HFF-Myc (cell line): ENCODE measurements at places on chromosomes 2 and 18.

GRCh38 chr18:12470382-12471075, 62.8 kb downstream of the PRELID3A start:
- no peak for DNase-seq

DNA sequence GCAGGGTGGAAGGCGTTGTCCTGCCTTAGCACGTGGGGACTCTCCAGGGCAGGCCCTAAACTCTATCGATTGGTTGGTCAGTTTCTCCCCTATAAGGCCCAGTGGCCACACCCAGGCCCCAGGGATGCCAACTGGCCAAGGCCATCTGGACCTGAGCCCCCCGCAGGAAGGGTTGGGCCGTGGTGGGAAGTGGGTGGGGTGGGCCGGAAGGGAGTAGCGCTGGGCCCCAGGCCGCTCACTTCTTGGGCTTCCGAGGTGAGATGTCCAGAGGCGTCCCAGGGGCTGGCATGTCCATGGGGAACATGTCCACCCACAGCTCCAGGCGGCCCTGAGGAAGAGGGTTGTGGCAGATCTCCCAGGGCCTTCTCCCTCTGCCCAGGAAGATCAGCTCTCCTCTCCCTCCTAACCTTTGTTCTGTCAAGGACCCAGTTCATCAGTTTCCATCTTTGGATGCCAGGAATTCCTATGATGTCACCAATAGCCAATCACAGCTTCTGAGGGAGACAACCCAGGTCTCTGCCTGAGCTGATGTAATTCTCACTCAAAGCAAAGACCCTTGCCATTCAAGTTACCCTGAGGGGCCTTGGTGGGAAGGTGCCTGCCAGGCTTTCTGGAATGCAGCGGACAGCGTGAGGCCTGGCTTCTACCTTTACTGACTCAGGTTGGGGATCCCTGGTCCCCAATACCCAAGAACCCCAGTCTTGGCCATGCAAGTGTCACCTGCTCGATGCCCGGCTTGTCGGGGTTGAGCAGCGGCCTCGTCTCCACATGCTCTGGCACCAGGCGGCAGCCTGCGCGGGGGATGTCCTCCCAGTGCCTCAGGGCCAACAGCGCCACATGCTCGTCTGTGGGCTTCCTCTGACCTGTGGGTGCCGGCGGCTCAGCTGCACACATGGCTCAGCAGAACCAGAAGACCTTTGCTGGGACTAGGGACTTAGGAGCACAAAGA, 14.4 kb downstream of the OTOF start:
- no peak for DNase-seq

DNA sequence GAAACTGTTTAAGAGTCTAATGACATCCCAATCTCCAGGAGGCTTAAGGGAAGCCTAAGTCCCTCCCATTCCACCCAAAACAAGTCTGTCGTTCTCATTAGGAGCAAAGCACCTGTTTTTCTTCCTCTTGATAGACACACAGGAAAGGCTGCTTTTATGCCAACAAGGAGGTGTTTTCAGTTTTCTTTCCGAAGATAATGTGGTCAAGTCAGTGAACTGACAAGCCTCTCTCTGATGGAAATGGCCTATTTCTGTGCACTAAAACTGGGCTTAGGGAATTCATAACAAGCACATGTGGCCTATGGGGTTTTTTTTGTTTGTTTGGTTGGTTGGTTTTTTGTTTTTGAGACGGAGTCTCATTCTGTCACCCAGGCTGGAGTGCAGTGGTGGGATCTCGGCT, 36.2 kb downstream of the FBLN7 start:
- no peak for DNase-seq

DNA sequence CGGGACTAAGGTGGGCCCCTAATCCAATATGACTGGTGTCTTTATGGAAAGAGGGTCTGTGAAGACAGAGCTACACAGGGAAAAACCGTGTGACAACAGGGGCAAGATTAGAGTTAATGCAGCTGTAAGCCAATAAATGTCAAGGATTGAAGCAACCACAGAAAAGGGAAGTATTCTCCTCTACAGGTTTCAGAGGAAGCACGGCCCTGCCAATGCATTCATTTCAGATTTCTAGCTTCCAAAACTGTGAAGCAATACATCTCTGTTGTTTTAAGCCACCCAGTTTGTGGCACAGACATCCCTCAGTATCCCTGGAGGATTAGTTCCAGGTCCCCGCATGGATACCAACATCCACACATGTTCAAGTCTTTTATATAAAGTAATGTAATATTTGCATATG, 48.8 kb downstream of the SPP2 start:
- no peak for DNase-seq

GRCh38 chr2:213237787-213238186, 46.5 kb upstream of the SPAG16 start:
- no peak for DNase-seq

- DNase-seq: no peak
These were observed 12.8 kb downstream of the ZNF516 start for GRCh38 chr18:76482267-76482666.

GRCh38 chr2:156190517-156190916, 142.0 kb downstream of the NR4A2 start:
- DNase-seq: no peak

DNA sequence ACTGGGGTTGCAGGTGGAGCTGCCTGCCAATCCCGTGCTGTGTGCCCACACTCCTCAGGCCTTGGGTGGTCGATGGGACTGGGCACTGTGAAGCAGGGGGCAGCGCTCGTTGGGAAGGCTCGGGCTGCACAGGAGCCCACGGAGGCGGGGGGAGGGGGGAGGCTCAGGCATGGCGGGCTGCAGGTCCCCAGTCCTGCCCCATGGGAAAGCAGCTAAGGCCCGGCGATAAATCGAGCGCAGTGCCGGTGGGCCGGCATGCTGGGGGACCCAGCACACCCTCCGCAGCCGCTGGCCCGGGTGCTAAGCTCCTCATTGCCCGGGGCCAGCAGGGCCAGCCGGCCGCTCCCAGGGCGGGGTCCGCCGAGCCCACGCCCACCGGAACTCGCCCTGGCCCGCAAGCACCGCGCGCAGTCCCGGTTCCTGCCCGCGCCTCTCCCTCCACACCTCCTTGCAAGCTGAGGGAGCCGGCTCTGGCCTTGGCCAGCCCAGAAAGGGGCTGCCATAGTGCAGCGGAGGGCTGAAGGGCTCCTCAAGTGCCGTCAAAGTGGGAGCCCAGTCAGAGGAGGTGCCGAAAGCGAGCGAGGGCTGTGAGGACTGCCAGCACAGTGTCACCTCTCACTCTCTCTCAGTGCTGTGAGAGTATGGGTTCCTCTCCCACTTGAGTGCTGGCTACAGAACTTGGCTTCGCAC, 1210.6 kb upstream of the NXPH2 start:
- DNase-seq: no peak

GRCh38 chr2:224211181-224211480, 172.0 kb upstream of the SERPINE2 start:
- DNase-seq: no peak

DNA sequence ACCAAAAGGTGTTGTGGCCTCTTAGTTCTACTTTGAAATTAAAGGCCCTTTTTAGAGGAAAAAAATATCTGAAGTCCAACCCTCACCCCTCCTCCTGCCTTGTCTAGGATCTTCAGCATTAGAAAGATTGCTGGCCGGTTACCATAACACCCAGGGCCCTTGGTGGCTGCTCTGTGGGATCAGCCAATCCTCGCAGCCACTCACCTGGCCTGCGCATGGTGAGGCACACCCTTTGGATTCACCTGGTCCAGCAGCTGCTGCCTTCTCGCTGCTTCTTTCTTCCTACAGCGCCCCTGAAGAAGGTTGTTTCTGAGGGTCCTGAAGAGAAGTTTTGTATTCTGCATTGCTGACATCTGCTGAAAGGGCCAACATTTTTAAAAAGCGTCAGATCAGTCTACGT, 25.2 kb downstream of the DYTN start:
- no peak for DNase-seq

GRCh38 chr2:51758081-51758480, 726.1 kb upstream of the NRXN1 start:
- no peak for DNase-seq

DNA sequence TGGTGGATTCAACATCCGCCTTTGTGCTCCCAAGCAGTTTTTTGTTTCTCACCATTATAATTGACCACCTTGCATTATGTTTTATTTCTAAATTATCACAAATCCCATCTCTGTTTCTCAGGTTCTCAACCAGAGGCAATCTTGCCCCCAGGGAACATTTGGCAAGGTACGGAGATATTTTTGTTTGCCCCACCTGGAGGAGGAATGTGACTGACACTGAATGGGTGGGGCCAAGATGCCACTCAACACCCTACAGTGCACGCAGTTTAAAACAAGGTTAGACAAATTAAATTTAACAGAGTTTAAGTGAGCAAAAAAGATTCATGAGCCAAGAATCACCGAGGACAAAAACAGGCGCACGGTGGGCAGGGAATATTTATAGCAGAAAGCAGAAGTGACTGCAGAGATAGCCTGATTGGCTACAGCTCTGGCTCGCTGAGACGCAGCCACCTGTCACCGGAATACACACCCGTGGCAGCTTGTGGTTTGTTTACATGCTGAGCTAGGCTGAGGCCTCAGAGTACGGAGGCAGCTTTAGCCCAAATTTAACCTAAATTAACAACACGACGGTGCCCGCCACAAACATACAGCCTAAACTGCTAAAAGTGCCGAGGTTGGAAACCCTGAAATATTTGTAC, 150.0 kb upstream of the ALKAL2 start:
- no peak for DNase-seq

DNA sequence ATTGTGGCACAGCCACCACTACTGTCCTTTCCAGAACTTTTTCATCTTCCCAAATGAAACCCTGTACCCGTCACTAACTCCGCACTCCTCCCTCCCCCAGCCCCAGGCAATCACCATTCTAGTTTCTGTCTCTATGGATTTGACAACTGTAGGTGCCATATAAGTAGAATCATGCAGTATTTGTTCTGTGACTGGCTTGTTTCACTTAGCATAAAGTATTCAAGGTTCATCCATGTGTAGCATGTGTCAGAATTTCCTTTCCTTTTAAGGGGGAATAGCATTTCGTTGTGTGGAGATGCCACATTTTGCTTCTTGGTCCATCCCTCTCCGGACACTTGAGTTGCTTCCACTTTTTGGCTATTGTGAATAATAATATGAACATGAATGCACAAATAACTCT, 842 bp upstream of the CKAP2L start:
- no peak for DNase-seq

GRCh38 chr2:119943058-119943457, 69.8 kb upstream of the EPB41L5 start:
- no peak for DNase-seq

DNA sequence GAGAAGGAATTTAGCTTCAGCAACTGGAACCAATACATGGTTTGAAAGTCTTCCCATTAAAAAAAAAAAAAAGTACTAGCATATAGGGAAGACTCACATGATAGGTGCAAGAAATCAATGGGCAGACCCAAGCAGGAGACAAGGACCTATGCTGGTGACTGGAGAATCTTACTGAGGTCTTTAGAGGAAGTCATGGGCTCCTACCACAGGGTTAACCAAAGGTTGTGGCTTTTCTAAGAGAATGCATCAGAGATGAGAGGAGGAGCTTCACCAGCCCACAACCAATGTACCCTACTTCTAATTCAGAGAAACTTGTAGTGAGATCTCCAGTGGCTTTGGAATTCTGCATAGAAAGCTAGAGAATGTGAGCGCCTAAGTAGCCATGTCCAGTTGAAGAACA, 207.4 kb downstream of the NCKAP5 start:
- no peak for DNase-seq

- no peak for DNase-seq
These were observed 43.4 kb downstream of the RNF144A start for GRCh38 chr2:6960659-6961058.

DNA sequence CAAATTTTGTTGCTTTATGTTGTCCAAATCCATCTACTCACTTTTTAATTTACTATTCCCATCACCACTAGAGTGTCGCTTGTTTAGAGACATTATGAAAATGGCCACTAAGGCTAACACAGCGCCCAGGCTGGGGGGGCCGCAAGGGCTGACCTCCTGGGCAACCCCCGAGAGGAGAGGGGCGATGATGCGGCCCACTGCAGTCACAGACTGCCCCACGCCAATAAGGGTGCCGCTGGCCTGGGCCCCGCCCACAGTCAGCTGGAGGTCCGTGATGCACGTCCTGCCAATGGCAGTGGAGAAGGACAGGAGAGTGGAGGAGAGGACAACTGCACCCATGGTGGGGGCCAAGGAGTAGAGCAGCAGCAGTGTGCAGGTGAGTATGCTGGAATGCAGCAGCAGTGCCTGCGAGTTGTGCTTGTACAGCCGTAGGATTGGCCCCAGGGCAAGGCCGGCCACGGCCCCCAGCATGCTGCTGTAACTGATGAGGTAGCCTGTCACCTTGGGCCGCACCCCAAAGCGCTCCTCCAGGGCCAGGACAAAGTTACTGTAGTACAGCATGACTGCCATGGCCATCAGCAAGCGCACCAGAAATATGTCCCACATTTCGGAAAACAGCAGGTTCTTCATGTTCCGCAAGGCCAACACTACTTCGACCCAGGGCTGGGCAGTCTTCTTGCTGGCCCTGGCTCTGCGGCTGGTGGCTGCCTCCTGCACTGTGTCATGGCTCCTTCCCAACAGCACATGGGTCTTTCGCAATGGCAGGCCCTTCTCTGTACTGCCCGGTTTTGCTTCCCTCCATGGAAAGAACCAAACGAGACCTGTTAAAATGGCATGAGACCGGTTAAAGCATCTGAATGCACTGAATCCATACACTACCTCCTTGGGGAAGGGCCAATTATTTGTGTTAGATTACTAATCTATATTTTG, 43.2 kb upstream of the TMEM182 start:
- DNase-seq: no peak

GRCh38 chr2:189561371-189562038, 19.1 kb downstream of the SLC40A1 start:
- no peak for DNase-seq

- DNase-seq: no peak
These were observed 810.1 kb upstream of the ZEB2 start for GRCh38 chr2:145329971-145330370.

- DNase-seq: peak; percentile 22
These were observed 282.1 kb upstream of the EPAS1 start for GRCh38 chr2:46014911-46015654.

- no peak for DNase-seq
These were observed 290.0 kb downstream of the CYP26B1 start for GRCh38 chr2:71857636-71858035.
